ENCODE measurements at places on chromosomes 2 and 18. TPM values are rescaled to one million over a fixed set of nuclear protein-coding genes. Genes with fewer than 3 reads are reported as not detected.

DNA sequence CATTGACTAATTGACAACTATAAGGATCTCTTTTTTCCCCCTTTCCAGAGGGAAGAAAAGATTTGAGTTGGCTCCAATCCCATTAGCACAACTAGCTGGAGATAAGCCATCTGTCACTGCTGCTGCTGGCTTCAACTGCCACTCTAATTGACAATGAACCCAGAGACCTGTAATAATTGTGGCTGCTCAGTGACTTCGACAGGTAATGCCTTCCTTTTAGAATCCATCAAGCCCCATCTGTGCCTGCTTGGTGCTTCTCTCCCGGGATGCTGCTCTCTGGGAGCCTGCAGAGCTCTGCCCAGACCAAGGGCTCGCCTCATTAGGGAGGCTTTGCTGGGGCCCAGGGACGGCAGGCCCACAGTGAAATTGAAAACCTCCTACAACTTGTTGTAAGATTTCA, 376.7 kb upstream of the SOX11 start:
- no peak for DNase-seq

DNA sequence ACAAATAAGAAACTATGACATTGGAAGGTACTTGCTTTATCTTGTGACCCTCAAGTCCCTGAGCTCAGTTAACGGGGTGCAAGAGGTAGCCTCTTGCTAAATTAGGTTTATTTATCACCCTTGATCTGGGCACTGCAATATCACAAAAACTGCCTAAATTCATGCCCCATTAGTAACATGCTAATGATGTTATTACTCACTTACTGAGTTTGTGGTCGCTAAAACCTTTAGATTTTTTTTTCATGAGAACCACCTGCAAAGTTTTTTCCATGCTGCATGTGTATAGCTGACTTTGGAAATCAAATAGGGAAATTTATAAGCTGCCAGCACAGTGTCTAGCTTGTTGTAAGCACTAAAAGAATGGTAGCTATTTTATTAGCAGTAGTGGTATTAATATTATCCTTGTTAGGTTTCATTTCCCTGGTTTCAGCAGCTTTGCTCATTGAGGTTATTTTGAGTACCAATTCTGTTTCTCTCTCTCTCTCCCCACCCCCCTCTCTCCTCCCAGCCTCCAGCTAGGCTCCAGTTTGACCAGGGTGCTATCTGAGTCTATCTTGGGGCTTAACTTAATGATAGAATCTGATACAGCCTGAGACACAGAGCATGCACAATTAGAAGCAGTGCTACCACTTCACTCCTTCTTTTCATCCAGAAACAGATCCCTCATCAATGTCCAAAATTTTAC, 88.7 kb upstream of the ATP8B1 start:
- DNase-seq = no peak

GRCh38 chr2:151361674-151362370, 4.4 kb downstream of the TNFAIP6 start:
- DNase-seq = no peak

DNA sequence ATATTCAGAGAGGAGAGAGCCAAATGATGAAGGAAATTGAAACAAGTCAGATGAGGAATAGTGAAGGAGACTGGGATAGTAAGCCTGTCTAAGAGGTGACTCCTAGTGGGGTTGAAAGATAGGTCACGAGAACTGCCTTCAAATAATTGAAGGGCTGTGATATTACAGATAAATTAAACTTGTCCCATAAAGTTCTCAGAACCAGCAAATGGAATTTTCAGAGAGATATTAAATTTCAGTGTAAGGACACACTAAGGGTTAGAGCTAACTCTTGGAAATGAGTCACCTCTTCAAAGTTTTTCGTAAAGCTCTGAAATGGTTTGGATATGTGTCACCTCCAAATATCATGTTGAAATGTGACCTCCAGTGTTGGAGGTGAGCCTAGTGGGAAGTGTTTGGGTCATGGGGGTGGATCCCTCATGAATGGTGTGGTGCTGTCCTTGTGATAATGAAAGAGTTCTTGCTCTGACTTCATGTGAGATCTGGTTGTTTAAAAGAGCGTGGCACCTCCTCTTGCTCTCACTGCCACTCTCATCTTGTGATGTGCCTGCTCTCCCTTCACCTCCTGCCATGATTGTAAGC, 87.3 kb downstream of the BABAM2 start:
- DNase-seq = no peak

DNA sequence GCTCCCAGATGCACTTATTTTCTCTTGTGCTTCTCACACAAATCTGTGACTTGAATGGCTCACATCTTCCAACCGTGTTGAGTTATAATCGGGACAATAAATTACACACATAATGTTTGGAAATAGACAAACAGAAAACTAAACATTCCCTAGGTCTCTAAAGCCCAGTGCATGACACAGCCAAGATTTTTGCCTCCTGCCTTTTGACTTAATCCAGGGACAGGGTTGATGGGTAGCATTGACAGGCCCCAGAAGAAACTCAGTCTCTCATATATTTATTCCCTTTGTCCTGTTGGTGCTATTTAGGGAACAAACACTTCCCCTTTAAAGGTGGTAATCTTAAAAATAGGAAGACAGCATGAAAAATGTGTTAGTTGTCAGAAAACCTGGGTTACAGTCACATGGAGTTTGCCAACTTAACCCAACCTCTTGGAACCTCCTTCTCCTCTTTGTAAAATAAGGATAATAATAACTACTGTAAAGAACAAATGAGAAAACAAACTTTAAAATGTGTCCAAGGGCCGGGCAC, 24.0 kb upstream of the ARPC2 start:
- DNase-seq = no peak

GRCh38 chr2:88671786-88672427, 19.6 kb upstream of the RPIA start:
- DNase-seq = no peak

DNA sequence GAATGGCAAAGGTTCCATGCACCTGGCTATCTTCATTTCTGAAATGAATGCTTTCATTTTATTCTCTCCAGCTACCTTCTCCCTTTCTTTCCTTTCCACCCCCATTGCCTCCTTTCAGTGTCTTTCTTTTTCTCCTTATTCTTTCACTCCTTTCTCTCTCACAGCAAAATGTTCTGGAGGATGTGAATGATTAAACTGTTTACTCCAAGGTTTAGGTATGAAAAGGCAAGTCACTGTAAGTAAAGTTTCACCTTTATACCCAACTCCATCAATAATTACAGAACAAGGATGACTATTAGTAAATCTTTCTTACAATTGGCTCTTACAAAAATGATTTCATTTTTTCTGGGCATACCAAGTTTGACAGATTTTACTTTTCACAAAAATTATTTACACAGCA, 4.3 kb downstream of the PAX8 start:
- no peak for DNase-seq

DNA sequence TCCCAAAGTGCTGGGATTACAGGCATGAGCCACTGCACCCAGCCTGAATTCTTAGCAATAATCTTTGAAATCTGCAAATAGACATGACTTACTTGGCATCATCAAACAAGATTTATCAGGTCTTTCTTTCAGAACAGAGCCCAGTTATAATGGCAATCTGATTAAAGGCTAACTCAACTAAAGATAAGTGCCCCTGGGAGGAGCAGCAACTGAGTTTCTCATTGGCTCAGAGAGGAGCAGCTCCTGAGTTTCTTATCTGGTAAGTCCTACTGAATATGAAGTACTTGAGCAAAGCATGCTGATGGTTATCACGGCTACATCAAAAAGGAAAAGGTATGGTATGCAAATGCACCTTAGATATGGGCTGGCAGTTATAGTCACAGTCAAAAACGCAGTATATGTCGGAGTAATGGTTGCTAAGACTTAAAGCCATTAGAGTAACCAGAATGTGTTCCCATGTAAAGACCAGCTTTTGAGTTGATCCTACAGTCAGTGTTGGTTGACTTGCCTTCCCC, 15.0 kb upstream of the AP1S3 start:
- DNase-seq = no peak

DNA sequence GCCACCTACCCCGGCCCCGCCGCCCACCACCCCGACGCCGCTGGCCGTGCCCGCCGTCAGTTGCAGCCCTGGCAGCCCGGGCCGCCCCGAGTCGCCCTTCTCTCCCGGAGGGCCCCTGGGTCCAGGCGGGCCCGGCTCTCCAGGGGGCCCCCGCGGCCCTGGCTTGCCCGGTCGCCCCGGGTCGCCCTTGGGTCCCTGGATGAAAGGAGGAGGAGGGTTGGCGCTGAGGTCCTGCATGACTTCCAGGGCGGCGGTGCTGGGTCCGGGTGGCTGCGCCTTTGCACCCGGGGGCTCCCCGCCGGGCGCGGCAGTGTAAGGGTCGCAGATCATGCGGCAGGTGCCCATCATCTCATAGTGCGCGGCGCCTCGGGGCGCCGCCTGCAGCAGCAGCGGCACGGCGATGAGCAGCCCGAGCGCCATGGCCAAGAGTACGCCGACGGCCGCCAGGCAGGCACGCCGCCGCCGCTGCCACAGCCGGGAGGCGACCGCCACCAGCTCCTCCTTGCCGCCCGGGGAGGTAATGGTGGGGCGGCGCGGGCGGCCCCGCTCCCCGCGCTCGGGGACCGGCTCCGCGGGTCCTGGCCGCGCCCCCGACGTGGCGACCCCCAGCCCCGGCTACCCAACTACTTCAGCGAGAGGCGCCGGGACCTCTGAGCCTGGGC, 570 bp downstream of the C1QL2 start:
- no peak for DNase-seq

DNA sequence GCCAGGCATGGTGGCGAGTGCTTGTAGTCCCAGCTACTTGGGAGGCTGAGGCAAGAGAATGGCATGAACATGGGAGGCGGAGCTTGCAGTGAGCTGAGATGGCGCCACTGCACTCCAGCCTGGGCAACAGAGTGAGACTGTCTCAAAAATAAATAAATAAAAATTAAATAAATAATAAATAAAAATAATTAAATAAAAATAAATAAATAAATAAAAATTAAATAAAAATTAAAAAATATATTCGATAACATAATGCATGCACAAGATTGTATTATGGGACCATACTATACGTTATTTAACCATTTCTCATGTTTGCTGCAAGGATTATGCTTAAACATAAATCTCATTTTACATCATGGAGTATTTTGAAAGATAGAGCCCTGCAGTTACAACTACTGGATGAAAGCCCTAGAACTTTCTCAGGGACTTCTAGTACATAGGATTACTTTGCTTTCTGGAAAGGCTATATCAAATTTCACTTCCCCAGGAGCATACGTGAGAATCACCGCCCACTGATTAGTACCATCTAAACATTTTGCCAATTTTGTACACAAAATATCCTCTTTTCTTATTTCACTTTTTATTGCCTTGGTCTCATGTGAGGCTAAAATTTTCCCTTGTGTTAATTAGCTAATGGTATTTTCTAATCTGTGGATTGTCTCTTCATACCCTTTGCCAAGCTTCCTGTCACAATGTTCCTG, 234.3 kb upstream of the LYPD1 start:
- no peak for DNase-seq

DNA sequence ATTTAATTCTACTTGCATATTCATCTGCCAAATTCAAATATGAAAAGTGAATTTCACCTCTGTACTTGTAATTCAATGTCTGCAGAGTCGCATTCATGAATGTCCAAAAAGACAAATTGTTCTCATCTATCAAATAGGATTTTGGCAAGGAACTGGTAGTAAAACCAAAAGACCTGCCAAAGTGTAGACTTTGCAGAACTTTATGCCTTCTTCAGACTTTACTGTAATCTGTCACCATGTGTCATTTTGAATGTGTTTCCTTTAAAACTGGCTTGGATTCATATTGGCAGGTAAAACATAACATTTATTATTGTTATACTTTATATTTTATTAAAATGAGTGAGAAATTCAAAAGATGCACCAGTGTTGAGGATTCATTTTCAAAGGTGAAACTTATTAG, 701.9 kb upstream of the LINC00305 start:
- DNase-seq = no peak

DNA sequence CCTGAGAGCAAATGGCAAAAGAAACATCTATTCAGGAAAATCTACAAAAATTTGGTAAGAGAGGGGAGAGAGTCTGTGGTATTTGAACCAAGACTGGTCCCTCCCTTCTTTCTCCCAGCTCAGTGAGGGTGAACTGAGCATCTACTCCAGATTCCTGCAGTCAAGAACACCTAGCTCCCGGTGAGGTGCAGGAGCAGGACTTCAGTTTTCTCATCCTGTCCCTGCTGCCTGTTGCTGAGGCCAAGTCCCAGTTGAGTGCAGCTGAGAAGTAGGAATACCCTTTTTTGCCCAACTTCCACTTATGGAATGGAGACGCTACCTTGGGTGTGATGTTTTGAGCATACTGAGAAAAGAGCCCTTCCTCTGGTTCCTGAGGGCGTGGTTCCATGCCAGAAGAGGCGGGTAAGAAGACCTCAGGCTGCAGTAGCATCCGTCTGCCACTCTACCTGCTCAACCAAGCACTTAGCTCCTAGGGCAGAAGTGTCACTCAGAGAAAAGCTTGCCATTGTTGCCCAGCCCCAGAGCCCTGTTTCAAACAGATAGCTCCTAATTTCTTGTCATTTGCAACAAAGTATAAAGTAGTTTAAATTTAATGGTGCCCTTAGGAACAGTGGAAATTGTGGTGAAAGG, 112.9 kb downstream of the SOS1 start:
- no peak for DNase-seq

- no peak for DNase-seq
These were observed 243.4 kb downstream of the IKZF2 start for GRCh38 chr2:212908031-212908430.

DNA sequence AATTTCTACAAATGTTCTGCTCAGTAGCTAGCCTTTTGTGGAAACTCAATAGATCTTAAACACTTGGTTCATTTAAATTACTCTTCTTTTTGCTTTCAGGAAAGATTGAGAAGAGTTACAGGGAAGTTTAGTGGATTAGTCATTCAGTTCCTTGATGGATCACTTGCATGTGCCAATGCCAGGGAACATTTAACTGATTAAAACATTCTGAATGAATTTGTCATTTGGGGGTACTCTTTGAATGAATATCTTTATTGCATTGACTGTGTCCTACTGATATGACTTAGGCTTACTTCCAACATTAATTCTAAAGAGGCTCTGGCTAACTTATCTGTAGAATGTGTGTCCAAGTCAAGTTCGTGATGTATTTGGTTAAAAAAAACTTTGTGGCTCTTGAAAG, 199.8 kb downstream of the PLCL1 start:
- DNase-seq = no peak

DNA sequence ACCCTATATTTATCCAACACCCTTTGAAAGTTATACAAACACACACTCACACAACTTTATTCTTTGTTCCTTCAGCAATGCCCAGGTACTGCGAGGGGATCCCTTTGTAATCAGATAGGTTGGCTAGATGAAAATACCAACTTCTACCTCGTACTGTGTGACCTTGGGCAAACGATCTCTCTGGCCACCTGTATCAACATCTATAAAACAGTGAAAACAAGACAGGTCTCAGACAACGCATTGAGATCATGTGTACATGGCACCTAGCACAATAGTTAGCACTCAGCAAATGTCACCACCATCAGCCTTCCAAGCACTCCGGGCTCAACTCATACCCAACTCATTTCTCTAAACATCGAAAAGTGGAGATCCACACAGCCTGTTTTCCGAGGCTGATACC, 118.4 kb upstream of the PPP1CB start:
- no peak for DNase-seq

GRCh38 chr2:166494140-166494624, at the start of gene SCN7A:
TSS of gene SCN7A (minus strand) at chr2:166494249. CDS start at chr2:166477696, 16,553 bp downstream.
- DNase-seq = peak; percentile 47

GRCh38 chr2:144490017-144490416, 29.9 kb downstream of the ZEB2 start:
- DNase-seq = no peak

Gene SELENOI
- 44.5 TPM for total RNA-seq

Gene KLHL41
- total RNA-seq = not detected

Gene MC5R
- not detected for total RNA-seq

Gene ZNF512
- 10.7 TPM for total RNA-seq

Gene AKAIN1
- total RNA-seq = not detected

Gene DCDC2C
- not detected for total RNA-seq

Gene CCDC148
- not detected for total RNA-seq

Gene ATP8B1
- 387 TPM for total RNA-seq
